Skin of body (tissue), 3 donors: ENCODE measurements at places on chromosomes 7 and 10.

DNA sequence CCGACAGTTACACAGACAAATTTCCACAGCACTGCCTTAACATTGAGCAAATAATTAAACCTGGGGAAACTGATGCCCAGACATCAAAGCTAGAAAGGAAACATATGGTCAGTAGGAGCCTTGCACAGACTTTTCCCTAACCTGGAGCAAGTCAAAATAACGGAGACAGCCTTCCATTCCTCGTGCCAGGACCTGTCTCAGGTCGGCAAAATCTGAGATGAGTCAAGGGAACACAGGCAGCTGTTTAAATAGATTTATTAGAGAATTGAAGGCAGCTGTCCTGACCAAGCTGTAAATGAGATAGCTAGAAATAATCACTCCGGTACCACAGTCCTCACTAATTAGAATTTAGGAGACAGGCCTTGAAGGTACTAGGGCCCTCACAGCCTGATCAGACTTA is 81.2 kb downstream of the RAMP3 start:
- DNase-seq, result no peak

DNA sequence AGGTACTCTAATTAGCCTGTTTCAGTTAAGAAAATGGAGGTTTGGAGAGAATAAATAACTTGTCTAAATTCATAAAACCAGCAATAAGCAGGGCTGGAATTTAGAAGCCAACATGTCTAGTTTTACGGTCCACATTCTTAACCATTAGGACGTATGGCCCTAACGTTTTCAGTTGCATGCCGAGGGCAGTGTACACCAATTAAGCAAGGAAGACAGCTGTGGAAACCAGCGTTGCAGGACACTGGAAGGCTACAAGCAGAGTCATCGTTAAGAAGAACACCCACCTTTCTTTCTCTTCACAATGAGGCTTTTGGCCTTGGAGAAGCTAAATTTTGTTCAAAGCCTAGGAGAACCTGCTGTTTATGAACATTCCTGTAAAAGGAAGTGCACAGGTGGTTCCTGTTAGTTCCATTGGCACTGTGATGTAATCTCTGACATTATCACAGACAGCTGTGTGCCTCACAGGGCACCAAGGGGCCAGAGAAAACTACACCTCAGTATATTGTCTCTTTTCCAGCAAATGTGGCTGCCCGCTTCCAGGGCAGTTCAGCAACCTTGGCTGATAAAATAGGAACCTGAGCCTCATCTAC is 21.0 kb downstream of the MPP7 start:
- DNase-seq, result no peak

DNA sequence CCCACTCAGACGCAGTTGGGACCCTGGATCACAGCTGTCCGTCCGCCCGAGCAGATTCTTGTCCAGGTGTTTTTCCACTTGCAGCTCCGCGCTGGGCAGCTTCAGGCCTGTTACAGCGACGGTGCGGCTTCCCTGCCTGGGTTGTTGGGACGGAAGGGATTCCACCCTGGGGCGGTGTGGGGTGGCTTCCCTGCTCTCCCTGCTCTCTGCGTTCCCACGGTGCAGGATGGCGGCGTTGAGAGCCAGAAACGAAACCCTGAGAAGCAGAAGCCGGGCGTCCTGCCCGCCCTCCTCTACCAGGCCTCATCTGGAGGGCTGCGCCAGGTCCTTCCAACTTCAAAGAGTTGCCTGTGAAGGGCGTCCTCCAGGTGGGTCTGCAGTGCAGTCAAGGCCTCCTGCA is 194.4 kb downstream of the ADARB2 start:
- DNase-seq, result no peak

DNA sequence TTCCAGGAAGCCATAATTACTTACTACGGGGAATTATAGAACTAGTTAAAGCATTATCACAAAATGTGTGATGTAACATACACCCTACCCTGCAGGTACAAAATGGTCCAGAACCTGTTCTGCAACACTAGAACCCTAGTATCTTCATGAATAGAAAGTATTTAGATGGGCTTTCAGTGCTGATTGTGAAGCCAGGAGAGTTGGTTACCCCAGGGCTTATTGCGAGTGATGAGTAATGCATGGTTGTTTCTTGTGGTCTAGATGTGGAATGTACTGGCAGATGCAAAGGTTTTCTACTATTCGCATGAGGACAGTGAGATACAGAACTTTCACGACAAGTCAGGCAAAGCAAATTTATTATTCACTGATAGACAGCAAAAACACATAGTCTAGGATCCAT is 33.6 kb upstream of the AGR3 start:
- DNase-seq, result no peak

- no peak for DNase-seq
Measured at GRCh38 chr7:1883834-1884582, 213.9 kb downstream of the ELFN1 start.

- DNase-seq, result no peak
Measured at GRCh38 chr10:30154561-30154960, 95.2 kb upstream of the JCAD start.

DNA sequence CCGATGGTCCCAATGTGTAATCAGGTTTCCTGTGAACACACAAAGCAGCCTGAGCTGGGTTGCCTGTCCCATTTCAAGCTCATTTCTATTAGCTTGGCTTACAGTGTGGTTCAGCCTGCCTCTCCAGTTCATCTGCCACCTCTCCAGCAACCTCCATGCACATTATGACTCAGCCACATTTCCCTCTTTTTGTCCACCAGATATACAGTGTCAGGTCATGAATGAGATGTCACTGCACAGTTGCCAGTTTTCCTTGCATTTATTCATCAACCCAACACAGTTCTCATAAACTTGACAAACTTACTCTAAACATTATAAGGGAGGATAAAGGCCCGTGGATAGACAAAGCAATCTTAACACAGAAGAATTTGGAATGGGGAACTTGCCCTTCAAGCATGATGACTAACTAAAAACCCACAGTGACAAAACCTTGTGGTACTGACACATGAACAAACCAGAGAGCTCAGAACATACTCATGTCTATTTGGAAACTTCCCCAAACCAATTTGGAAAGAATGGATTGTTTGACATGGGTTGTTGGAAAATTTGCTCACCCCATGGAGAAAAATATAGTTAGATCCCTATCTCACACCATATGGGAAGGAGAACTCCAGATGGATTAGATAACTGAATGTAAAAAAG is 2.5 kb upstream of the CFAP58 start:
- DNase-seq, result no peak

DNA sequence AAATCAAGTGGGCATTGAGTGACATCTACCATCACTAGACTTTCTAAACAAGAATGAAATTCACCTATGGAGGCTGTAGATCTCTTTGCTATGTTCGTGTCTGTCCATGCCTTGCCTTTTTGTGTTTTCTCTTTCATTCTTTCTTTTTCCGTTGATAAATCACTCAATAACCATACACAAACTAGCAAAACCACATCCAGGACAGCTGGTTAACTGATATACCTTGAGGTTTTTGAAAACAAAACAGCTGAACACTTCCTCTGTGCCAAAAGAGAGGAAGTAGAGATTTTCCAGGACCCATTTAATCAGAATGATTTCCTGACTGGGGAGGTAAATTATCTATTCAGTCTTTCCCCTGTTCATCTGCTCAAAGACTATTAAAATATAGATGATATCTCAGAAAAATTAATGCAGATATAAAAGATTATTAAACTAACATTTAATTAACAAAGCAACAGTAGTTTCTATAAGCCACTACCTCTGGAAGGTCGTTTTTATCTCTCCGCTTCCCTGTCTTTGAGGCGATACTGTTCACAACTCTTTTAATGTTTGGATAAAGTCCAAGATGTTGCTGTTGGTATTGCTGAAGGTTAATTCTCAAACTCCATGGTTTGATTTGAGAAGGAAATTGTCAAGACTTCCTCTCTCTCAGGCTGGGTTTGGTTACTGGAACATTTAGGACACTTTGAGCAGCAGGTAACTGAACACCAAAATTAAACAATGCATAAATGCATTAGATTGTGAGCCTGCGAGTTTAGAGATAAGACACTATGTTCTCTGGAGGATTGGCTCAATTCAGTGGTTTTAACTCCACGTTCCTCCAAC is 24.4 kb upstream of the C10orf67 start:
- DNase-seq, result no peak

GRCh38 chr10:71939861-71940474 is 24.2 kb upstream of the CHST3 start:
- no peak for DNase-seq

GRCh38 chr10:131843881-131844284 is 56.9 kb upstream of the PPP2R2D start:
- DNase-seq, result no peak

- no peak for DNase-seq
Measured at GRCh38 chr10:119278126-119278709, 70.8 kb downstream of the GRK5 start.

DNA sequence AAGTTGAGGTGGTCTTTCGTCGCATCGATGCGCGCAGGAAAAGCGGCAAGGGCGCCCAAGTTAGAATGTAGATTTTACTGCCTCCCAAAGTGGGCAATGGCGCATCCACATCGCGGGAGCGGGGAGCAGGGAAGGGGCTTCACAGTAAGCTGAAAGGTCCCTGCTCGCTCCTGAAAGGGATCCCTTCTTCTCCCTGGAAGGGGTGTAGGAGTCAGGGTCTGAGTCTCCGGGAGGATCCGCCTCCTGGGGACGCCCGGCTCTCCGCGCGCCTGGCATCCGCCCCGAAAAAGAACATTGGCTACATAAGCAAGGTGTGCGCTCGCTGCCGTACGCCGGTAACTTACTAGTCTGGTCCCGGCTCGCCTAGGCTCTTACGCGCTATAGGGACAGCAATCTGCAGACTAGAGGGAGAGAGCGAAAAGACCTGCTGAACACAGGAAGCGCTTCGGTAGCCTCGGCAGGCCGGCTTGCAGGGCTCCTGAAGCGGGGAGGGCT is 804 bp downstream of the UNC5B start:
- DNase-seq, result peak; percentile 66

DNA sequence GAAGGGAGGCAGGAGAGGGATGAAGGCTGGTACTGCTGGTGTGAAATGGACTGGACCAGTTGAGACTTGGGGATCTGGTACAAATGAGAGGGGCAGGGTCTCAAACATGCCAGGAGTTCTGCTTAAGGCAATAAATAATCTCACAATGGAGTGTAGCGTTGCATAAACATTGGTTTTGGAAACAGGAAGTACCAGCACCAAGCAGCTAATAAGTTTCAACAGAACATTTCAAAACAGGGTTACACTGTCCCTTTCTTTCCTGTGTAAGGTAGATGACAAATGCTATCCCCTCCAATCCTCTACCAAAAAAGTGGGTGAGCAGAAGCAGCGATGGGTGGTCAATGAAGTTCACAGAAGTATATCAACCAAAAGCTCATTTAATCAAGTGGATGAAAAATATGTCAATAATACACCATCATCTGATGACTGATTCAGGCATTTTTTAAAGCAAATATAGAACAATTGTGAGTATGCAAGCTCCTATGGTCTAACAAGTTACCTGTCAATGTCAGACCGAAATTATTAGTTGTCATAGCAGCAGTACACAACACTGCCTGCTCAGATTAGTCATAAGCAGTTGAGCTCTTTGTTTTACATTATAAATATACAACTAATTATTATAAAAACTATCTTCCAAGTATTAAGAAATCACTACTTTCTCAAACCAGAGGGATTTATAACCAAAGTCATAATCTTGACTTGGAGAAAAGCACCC is 220.0 kb downstream of the FAM107B start:
- DNase-seq, result no peak

GRCh38 chr7:155551785-155552611 is 5.6 kb upstream of the CNPY1 start:
- DNase-seq, result no peak

GRCh38 chr10:124827474-124827873 is 25.9 kb downstream of the ABRAXAS2 start:
- peak; percentile 8 for DNase-seq

- DNase-seq, result no peak
Measured at GRCh38 chr7:142537760-142538159, 211.5 kb upstream of the PRSS1 start.

DNA sequence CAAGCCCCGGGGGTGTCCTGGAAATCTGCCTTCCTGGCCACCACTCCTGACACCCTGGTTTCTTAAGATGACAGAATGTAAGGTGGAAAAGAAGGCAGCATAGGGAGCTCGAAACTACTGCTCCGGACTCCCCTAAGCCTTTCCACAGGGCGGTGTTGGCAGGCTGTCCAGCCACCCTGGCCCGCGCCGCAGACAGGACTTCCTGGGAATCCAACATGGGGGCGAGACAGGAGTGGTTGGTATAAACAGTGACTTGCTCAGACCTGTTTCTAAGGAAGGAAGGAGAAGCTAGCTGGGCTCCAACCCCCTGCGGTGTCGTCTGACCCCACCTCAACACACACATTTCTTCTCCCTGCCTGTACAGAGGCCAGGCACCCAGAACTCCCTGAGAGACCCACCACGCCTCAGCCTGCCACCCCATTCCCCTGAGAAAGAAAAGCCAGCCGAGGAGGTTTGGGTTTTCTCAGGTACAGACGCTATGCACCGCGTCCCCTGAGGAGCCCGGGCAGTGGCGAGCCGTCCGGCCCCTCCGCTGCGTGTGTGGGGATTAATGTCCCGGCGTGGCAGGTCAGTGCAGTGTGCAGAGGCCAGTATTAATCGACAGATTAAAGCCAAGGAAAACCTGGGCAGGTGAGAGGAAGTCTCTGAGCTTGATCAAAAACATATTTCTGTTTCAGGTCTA is 349.6 kb upstream of the MKI67 start:
- DNase-seq, result no peak

GRCh38 chr7:87155788-87156187 is 3.5 kb downstream of the DMTF1 start:
- DNase-seq, result no peak

GRCh38 chr7:90401989-90402388 is 1.3 kb upstream of the CLDN12 start:
- peak; percentile 12 for DNase-seq

GRCh38 chr7:33959676-33960075 is 54.3 kb downstream of the BMPER start:
- no peak for DNase-seq

- no peak for DNase-seq
Measured at GRCh38 chr10:92832998-92833650, 15.2 kb upstream of the EXOC6 start.

DNA sequence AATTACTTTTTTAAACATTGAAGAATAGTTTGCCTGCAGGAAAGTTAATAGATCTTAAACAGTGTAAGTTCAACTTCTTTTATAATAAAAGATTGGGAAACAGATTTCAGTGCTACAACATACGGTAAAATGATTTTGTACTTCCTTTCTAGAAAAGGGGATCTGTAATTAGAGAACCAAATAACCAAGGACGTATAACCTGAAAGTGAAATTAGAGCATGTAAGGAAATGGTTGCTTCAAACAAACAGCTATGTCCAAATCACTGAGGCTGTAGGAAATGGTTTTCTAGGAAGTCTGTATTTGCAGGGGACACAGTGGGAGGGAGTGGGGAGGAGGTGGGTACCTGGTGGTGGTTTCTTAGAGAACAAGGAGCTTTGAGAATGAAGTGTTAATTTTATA is 57.9 kb upstream of the EXOC6 start:
- DNase-seq, result no peak

DNA sequence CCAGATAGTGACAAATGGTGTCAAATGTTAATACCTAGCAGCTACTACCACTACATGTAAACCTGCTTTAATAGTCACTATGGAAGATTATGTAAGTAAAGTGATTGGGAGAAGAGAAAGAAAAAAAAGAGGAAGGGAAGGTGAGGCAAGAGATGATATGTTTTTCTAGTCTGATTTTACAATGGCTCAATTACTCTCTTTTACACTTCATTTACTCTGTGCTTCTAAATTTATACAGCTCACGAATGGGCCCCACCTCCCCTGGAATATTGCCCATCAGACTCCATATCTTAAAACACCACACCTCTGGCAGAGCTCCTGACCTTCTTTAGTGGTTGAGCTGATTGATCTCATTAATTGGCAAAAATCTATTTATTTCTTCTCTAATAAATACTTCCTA is 28.0 kb upstream of the IKZF1 start:
- DNase-seq, result no peak
